ENCODE measurements at places on chromosomes 3 and 15.

DNA sequence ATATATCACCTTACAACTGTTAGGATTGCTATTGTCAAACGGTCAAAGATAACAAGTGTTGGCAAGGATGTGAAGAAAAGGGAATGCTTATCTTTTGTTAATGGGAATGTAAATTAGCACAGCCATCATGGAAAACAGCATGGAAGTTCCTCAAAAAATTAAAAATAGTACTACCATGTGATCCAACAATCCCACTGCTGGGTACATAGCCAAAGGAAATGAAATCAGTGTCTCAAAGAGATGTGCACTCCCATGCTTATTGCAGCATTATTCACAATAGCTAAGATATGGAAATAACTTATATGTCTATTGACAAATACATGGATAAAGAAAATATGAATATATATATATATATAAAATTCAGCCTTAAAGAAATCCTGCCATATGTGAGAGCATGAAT is 274.6 kb downstream of the EDEM1 start:
- no peak for DNase-seq

GRCh38 chr15:51841406-51842040 is 12.1 kb downstream of the TMOD3 start:
- no peak for DNase-seq

DNA sequence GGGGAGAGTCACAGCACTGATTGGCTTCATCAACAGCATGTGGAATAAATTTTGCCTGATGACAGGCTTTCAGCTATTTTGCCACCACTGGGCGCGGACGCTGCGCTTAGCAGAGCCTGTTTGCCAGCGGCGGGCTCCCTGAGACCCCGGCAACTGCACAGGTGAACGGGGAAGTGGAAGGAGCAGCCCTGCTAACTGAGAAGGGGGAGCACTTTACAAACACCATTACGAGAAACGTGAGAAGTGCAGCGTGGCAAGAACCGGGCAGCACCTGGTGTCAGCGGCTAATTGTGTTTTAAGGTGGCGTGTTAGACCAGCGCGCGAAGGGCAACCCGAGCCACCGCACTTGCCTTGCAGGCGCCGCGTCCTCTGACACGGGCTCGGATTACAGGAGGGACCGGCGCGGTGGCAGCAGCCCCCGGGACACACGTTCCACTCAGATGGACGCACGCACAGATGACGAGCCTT is 307.8 kb upstream of the ARRDC4 start:
- DNase-seq: no peak

DNA sequence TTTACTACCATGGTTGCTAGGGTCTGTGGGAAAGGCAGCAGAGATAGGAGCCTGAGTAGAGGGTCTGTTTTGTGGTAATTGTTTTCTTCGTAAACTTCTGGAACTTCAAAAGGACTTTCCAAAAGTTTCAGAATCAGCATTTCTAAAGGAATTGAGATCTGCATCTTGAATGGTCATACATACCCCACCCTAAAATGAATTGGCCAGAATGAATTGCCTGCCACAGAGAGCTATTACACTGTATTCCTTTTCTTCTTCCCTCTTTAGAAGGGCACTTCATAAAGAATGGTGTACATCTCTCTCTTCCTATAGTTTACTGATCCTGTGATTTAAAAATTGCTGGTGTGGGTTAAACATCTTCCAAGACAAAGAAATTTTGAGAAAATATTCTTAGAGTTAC is 525.7 kb downstream of the NLGN1 start:
- DNase-seq: no peak

- DNase-seq: no peak
These were observed 66.1 kb downstream of the FILIP1L start for GRCh38 chr3:100048248-100048647.

- DNase-seq: no peak
These were observed 6.6 kb downstream of the MAP2K5 start for GRCh38 chr15:67548862-67549651.

- no peak for DNase-seq
These were observed 1.9 kb downstream of the RUBCN start for GRCh38 chr3:197734667-197735318.

DNA sequence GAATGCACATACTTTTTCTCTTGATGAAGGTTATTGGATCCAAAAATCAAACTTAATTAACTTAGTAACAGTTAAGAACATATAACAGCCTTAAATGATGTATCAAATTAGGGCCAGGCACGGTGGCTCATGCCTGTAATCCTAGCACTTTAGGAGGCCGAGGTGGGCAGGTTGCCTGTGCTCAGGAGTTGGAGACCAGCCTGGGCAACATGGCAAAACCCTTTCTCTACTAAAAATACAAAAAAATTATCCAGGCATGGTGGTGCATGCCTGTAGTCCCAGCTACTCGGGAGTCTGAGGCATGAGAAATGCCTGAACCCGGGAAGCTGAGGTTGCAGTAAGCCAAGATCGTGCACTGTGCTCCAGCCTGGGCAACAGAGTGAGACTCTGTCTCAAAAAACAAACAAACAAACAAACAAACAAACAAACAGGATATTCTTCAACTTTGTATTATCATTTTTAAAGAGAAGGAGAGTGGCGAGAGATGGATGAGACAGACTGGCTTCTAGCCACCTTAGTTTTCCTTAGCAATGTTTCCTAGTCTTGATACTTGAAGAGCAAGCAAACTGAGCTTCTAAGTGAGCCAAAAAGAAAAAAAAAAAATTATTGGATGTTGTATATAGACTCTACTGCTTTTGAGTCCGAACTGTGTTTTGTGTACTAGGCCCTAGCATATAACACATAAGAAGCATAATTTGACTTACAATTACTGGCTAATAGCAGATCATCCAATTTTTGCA is 13.8 kb downstream of the SPRED1 start:
- no peak for DNase-seq

- no peak for DNase-seq
These were observed 42.4 kb downstream of the OIP5 start for GRCh38 chr15:41289953-41290352.

- no peak for DNase-seq
These were observed 55.6 kb downstream of the CYP11A1 start for GRCh38 chr15:74311734-74312444.

DNA sequence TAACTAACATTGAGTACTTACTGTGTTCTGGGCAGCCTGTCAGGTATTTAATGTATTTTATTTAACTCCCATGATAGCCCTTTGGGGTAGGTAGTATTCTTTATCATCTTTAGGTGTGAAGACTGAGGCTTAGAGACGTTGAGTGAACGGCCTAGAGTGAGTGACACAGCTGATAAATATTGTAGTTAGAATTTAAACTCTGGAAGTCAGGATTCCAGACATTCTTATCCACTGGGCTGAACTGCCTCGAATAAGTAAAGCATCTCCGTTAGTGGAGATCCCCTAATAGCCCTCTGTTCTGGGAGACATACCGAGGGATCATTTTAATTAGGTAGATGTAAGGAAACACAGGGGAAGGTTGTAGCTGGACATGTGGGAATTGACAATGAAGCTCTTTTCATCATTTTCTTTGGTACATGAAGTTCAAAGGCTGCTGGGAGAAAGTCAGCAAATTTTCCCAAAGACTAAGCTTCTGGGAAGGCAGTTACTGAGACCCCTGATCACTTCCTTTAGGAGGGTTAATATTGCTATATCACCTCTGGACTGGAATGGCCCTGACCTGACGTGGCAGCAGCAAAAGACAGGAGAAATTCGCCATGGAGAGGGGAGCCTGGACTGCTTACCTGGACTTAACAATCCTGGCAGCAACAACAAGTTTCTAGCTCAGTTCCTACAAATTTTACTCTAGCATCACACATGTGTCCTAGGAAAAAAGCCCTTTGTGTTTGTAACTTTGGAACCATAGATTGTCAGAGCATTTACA is 11.7 kb upstream of the PDCD6IP start:
- no peak for DNase-seq

DNA sequence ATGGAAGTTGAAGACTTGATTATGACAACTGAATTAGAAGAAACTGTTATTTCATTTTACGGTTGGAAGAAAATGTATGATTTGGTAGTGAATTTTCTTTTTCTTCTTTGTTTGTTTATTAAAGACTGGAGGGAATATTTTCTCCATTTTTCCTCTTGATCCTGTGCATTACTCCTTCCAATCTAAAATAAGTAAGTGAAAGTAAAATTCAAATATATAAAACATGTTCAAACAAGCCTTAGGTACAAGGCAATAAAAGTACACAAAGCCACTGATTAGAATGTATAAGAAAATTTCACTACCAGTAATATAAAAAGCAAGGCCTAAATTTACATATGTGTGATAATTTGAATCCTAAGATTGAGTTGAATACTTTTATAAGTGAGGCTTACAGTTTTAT is 181.2 kb upstream of the MME start:
- DNase-seq: no peak

- no peak for DNase-seq
These were observed 53.4 kb downstream of the IL20RB start for GRCh38 chr3:137011153-137011552.

DNA sequence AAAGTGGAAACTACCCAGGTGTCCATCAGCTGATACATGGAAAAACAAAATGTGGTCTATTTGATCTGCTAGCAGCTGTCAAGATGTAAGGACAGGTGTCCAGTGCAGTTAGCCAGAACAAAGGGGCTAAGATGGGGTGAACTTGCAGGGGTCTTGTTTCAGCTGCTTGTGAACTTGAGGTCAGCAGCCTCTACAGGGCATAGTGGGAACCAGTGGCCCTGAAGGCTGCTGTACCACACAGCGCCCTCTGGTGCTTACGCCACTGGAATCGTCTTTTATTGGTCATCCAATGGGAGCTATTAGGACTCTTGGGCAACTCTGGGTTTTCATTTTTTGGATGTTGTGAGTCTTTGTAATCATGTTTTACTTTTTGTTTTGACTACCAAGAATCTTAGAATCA is 62.2 kb upstream of the CTSH start:
- no peak for DNase-seq

- no peak for DNase-seq
These were observed 18.8 kb upstream of the GASK1A start for GRCh38 chr3:42960282-42960681.

- DNase-seq: no peak
These were observed 52.1 kb upstream of the WDR72 start for GRCh38 chr15:53811530-53811929.

DNA sequence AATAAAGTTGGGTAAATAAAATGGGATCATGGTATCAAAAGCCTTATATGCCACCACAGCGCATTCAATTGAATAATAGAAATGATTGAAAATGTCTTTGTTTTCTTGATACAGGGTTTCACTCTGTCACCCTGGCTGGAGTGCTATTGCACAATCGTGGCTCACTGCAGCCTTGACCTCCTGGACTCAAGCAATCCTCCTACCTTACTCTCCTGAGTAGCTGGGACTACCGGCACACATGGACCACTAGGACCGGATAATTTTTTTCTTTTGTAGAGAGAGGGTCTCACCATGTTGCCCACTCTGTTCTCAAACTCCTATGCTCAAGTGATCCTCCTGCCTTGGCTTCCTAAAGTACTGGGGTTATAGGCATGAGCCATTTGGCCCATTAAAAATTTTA is 33.8 kb upstream of the BBX start:
- no peak for DNase-seq

GRCh38 chr3:13104511-13104910 is 31.3 kb upstream of the IQSEC1 start:
- no peak for DNase-seq

- DNase-seq: no peak
These were observed 8.7 kb downstream of the SPSB4 start for GRCh38 chr3:141059816-141060215.

GRCh38 chr3:119570229-119570628 is 9.1 kb upstream of the ADPRH start:
- no peak for DNase-seq
